ENCODE measurements at places on chromosomes 7 and 10.

GRCh38 chr7:152902054-152902453 is 142.5 kb downstream of the ACTR3B start:
- DNase-seq, result no peak

- no peak for DNase-seq
Measured at GRCh38 chr7:55120501-55121198, 101.8 kb downstream of the EGFR start.

DNA sequence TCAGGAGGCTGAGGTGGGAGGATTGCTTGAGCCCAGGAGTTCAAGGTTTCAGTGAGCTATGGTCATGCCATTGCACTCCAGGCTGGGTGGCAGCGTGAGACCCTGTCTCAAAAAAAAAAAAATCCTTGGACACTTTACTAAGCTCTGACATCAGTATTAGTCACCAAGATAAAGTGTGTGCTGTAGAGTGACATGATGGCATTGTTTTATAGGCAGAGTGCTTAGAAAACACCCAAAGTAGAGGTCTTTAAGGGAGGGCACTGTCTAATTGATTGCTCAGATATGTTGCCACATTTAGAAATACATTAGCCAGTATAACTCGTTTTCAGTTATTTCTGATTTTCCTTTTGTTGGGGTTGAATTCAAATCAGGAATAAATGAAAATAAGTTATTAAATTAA is 235.9 kb downstream of the REEP3 start:
- no peak for DNase-seq

GRCh38 chr10:42991442-42992098 is 85.3 kb upstream of the RET start:
- DNase-seq, result no peak

- DNase-seq, result no peak
Measured at GRCh38 chr10:101355072-101355706, 1.2 kb downstream of the BTRC start.

DNA sequence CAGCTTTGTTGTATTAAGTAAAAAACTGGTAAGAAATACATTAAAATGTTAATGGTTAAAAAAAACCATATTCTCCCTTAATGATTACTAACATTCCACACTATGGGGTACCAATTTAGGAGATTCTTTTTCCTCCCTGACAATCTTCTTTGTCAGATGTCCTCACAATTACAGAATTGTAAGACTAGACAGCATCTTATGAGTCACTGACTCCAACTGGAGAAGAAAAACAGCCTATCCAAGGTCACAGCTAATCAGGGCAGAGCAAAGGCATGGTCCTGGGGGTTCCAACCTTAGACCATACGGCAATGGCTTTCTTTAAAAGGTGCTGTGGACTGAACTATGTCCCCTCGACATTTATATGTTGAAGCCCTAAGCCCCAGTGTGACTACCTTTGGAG is 127.6 kb downstream of the DLG5 start:
- no peak for DNase-seq

DNA sequence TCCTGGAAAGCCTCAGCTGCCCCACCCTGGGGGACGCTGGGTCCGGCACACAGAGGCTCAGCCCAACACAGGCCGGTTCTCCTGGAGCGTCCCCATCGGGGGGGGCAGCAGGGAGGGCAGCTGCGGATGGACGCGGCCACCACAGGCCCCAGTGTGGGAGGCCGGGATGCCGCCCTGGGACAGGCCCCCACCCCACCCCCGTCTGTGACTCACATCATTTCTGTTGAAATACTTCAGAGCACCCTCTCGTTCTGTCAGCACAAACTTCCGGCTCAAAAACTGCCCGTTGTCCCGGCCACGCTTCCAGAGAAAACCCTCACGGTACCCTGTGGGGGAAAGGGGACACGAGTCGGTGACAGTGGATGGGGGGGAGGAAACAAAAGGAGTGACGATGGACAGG is 28.5 kb downstream of the GET4 start:
- DNase-seq, result no peak

DNA sequence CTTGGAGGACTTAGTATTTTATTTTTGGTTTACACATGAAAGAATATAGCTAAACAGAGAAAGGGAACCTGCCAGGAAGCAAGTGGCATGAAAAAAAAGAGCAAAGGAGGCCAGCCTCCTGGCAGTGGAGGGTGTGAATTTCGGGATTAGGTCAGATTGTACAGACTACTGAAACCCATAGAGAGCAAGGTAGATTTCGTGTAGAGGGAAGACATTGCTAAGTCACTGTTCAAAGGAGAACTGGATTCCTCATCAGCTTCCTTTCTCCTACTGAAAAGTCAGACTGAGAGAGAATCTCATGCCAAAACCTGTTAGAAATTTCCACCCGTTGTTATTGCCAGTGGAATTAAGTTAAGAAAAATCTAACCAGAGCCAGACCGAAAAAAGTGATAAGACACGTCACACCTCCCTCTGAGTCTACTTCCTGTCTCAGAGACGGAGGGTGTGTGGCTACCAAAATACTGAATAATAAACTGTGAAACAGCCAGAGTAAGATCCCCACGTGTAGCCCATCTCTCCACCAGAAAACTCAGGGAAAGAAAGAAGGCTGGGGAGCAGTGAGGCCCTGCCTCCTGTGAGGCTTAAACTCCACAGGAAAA is 118.8 kb downstream of the SKIDA1 start:
- peak; percentile 17 for DNase-seq

GRCh38 chr7:2758673-2759616 is 70.9 kb downstream of the AMZ1 start:
- DNase-seq, result peak; percentile 24

DNA sequence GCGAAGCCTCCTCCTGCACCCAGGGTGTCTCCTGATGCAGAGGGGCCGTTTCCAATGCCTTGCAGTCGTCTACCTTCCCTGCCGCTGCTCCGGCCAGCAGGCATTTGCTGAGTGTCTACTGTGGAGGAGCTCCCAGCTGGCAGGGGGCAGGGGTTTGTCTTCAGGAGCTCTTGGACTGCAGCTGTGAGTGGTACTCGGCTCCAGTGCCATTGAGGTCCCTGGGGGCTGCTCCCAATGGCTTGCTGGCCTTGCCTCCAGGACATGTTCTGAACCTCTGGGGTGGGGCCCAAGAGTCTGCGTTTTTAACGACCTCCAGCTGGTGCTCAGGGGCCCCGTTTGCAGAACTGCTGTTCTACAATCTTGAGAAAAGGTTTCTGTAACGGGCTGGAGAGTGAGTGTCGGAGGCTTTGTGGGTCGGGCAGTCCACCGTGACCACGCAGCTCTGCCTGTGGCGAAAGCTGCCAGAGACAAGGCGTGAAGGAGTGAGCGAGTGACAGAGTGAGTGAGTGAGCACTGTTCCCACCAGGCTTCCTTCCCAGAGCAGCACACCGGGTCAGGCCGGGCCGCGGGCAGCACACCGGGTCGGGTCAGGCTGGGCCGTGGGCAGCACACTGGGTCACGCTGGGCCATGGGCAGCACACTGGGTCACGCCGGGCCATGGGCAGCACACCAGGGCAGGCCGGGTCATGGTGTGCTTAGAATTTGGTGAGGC is 520.2 kb downstream of the PTPRN2 start:
- no peak for DNase-seq

DNA sequence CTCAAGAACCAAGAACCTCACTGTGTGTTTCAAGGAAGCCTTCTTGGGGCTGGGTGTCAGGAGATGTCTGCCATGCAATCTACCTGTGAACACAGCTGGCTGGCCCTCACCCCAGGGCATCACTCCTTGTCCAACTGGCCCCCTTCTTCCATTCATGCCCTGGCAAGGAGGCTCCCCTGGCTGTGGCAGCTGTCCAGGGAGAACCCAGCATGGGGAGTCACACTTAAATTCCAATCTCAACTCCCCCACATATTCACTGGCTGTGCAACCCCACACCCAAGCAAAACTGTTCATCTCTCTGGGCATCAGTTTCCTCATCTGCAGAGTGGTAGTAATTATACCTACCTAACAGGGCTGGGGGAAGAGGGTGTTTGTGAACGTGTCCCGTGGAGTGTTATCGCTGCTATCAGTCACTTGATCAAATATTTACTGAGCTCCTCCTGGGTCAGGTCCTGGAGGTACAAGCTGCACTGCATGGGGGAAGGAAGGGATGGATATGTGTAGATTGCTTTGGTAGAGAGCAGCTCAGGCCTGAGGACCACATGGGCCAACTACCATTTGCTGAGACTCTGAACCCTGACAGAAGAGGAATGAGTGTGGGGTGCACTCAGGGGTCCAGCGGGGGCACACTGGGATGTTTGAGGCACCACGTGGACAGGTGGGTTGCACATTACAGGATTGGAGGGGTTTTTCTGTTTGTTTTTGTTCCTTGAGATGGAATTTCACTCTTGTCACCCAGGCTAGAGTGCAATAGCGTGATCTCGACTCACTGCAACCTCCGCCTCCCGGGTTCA is 2.1 kb upstream of the GPRIN2 start:
- peak; percentile 1 for DNase-seq

DNA sequence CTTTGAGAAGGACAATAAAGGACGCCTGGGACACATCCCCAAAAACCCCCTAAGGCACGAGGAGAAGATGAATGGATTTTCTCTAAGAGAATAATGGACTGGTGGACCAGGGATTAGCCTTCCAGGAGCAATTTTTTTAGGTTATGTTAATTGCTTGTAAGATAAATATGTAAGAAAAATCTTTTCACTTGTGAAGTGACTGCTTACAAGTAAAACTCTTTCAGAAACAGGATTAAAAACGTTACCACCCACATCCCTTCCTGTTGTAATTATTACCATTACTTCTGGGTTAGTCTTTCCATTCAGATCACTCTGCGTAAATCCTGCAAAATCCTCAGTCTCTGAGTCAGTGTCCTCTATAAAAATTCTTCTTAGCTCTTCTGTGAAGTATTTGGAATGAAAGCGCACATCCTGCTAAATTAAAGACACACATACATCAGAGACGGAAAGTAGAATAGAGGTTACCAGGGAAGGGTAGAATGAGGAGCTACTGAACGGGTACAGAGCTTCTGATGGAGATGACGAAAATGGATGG is 34.3 kb downstream of the CDCA7L start:
- DNase-seq, result no peak

DNA sequence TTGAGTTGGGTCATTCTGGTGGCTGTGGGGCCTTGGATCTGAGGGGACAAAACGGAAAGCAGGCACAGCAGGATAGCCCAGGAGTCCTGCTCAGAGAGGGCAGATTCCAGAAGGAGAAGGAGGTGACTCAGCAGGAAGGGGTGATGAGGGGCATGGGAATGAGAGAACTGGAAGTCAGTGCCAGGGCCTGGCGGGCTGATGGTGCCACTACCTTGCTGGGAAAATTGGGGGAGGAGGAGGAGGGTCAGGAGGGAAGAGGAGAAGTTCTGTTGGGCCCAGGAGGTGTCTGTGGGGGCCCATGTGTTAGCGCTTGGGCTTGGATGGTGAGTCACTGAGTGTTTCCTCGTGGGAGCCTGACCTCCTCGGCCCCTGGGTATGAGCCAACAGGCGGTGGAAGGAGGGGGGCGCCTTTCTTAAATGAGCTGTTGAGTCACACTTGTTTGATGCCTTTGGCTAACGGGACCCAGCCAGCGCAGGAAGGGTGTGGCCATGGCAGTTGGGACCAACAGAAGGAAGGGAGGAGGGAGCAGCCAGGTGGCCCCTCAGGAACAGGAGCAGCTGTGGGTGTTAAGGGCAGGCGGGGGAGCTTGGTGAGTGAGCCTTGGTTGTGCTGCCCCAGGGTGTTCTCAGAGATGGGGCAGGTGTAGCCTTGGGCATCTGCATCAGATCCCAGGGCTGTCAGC is 130.0 kb upstream of the BTBD16 start:
- no peak for DNase-seq

DNA sequence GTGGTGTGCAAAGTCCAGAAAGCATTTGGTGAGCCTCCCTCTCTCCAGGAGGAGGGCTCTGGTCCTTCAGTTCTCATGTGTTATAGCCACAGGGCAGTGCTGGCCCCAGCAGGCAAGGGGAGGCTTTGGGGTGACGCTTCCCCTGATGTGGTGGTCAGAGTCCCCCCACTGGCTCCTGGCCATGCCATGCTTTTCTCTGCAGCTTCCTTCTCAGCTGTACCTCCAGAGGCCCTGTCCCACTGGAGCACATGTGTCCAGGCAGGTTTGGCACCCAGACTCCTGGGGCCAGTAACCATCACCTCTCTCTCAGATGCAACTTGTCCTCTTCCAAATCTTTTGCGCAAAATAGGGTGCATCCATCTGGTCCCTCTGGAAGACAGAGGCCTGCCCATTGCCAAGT is 233.0 kb upstream of the ZNF32 start:
- no peak for DNase-seq

- DNase-seq, result no peak
Measured at GRCh38 chr7:120060875-120061274, 212.1 kb upstream of the KCND2 start.

DNA sequence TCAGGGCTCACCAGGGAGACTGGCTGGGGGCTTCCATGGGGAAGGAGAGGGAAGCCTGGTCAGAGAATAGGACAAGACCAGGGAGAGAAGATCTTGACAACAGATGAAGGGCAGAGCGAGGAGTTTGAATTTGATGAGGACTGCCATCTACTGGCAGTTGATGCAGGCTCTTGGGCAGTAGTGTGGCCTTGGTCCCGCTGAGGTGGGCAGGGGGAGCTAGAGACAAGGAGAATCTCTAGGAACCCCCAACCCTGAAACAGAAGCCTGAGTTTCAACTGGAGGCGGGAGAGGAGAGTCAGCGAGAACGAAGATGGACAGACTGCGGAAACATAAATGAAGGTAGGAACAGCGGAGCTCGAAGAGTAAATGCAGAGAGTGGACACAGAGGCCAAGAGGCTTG is 81.0 kb downstream of the PPP1R3C start:
- DNase-seq, result peak; percentile 13

- DNase-seq, result no peak
Measured at GRCh38 chr10:16832351-16833080, 15.3 kb upstream of the RSU1 start.

DNA sequence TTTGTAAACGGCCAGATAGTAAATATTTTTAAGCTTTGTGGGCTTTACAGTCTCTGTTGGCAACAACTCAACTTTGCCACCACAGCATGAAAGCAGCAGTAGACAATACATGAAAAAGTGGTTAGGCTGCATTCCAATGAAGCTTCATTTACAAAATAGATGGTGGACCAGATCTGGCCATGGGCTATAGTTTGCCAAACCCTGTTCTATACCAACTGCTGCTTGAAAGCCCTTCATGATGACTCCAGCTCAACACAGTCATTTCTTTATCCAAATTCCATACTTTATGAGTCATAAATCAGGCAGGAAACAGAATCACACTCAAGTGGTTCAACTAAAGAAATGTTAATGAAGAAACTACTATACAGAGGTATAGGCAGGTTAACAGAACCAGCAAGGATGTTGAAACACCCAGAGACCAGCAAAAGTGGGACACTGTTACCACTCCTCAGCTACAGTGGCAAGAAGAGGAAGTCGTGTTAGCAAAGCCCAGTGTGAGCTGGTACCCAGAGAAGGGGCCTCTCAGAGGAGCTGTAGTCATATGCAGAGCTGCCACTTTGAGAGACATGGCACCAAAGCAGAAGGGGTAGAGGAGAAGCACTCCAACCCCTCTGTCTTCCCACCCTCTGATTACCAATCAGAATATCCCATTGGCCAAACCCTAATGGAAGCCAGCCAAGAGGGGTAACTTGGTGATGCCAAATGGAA is 72.5 kb downstream of the PRLHR start:
- no peak for DNase-seq

- no peak for DNase-seq
Measured at GRCh38 chr7:118079369-118079768, 104.6 kb upstream of the LSM8 start.

GRCh38 chr7:31488562-31489203 is 25.2 kb upstream of the ITPRID1 start:
- DNase-seq, result peak; percentile 65
